ENCODE measurements at places on chromosomes 12 and 14. TPM values are rescaled to one million over a fixed set of nuclear protein-coding genes. Genes with fewer than 3 reads are reported as not detected.

DNA sequence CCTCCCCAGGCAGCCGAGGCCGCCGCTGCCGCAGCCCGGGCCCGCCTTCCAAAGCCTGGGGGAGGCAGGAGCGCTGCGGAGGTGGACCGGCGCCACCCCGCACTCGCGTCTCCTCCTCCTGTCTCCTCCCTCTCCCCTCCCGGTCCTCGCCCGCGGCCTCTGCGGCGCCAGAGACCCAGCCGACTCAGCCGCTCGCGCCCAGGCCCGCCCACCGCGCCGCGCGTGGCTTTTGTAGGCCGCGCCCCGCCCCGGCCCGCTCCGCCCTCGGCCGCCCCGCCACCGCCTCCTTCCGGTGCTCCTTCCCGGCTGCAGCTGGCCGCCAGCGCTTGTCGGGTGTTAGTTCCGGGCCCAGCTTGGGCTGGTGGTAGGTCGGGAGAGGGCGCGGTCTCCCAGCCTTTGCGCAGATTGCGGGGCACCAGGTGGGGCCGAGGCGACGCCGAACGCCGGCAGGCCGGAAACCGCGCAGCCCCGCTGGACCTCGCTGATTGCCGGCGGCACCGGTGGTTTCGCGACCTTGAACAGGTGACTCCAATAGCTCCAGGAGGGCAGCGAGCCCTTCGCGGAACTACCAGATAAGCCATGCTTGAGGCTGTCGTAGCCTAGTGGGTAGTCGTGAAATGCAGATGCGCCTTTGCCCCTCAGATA is at the start of gene CAPRIN2:
TSS of gene CAPRIN2 (minus strand) at position 202 of the 645 bp plus-strand sequence. CDS start 1,431 bp downstream, outside the sequence.
- peak; percentile 90 for DNase-seq
- no peaks in the 10 kb centered on the region for H3K36me3 ChIP-seq
- peak within 1 kb of the TSS; percentile 47 for H3K27ac ChIP-seq
- peak within 1 kb of the TSS; percentile 82 for H3K4me3 ChIP-seq

- no peak overlapping the region for H3K4me3 ChIP-seq
- DNase-seq: no peak
- peaks cover 4% of the 10 kb centered on the region for H3K27me3 ChIP-seq
- no peaks in the 10 kb centered on the region for H3K4me1 ChIP-seq
- no peaks in the 10 kb centered on the region for H3K36me3 ChIP-seq
Measured at GRCh38 chr12:40223646-40224045, 1.2 kb upstream of the LRRK2 start.

DNA sequence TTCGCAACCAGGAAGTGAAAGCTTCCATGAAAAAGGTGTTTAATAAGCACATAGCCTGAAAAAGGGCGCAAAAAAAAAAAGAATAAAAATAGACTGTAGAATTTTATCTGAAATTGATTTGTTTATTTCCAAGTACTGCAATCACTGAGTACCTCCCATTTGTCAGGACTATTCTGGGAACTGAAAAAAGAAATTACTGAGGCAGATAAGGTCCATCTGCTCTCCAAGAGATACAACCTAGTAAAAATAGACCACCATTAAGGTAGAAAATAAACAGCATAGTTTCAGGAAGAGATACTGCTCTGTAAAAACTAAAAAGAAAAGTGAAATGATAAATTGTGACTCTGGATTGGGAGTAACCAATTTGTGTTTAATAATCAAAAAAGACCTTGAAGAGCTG is 24.7 kb downstream of the OR4N2 start:
- H3K27ac ChIP-seq: no peak overlapping the region
- no peaks in the 10 kb centered on the region for H3K4me1 ChIP-seq
- DNase-seq: no peak
- H3K27me3 ChIP-seq: no peaks in the 10 kb centered on the region

GRCh38 chr12:94898388-94898787 is 105.1 kb downstream of the NDUFA12 start:
- no peak overlapping the region for H3K27ac ChIP-seq
- H3K4me3 ChIP-seq: no peak overlapping the region
- H3K4me1 ChIP-seq: no peaks in the 10 kb centered on the region
- no peaks in the 10 kb centered on the region for H3K27me3 ChIP-seq

DNA sequence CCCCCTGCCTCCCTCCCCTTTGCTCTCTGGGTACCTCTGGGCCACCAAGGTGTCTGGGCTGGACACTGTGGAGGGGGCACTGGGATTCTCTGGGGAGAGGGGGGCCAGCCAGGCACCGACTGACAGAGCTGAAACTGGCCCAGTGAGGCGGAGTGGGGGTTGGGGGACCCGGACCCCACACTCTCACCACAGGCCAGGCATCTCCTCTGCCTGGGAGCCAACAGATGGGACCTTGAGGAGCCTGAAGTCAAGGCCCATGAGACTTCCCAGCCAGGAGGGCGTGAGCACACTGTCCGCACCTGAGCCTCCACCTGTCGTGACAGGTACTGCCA is 39.8 kb upstream of the PPP1R13B start:
- H3K27me3 ChIP-seq: no peaks in the 10 kb centered on the region
- H3K36me3 ChIP-seq: no peaks in the 10 kb centered on the region
- no peak overlapping the region for H3K27ac ChIP-seq

The NPAS3 gene
- not detected for total RNA-seq

DNA sequence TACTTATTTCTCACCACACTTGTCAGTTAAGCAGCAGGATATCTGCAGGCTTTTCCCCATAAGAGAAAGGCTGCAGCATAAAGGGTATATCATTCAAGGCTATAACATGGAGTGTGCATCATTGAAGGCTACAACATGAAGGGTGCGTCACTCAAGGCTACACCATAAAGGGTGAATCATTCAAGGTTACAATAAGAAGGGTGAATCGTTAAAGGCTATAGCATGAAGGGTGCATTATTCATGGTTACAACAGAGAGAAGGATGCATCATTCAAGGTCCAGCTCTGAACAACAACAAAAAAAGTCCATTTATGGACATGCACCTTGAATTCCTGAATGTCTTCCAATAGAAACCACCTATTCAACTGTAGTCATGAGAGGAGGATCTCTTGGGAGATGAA is 32.8 kb upstream of the LUM start:
- no peaks in the 10 kb centered on the region for H3K36me3 ChIP-seq
- H3K27me3 ChIP-seq: no peaks in the 10 kb centered on the region
- no peaks in the 10 kb centered on the region for H3K4me1 ChIP-seq
- no peak overlapping the region for H3K4me3 ChIP-seq
- no peak for DNase-seq
- no peak overlapping the region for H3K27ac ChIP-seq

GRCh38 chr14:83779266-83779665 is 1750.7 kb upstream of the FLRT2 start:
- H3K36me3 ChIP-seq: no peaks in the 10 kb centered on the region
- no peak overlapping the region for H3K27ac ChIP-seq
- H3K27me3 ChIP-seq: no peaks in the 10 kb centered on the region

DNA sequence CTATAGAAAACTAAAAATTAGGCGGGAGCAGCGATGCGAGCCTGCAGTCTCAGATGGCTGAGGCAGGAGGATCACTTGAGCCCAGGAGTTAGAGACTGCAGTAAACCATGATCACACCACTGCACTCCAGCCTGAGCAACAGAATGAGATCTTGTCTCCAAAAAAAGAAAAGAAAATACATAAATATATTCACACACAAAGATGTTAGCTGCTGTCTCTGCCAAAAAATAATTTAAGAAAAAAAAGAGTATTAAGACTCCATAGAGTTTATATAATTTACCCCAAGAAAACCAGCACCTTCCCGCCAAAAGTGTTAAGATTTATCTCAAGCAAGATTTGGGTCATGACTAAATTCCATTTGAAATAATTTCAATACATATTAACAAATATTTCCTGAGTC is 102.6 kb downstream of the MED13L start:
- H3K4me3 ChIP-seq: no peak overlapping the region
- H3K27ac ChIP-seq: no peak overlapping the region
- H3K4me1 ChIP-seq: peaks cover 27% of the 10 kb centered on the region
- DNase-seq: no peak
- H3K27me3 ChIP-seq: no peaks in the 10 kb centered on the region

The COL2A1 gene
- total RNA-seq: not detected

DNA sequence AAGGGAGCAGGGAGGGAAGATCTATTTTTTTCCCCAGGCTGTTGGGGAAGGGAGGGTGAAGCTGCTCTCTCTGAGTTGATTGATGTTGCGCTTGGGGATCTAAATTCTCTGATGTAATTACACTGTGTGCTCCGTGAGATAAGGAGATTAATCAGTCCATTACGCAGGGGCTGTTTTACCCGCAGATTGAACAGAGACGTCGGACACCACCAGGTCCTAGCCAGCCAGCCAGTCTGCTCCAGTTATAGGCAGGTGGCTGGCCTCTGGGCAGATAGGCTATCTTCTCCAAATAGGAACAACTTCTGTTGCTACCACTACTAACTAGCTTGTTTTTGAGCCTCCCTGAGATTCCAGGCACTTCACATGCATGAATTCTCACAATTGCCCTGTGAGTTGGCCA is 91.1 kb downstream of the SRRM4 start:
- H3K4me1 ChIP-seq: no peaks in the 10 kb centered on the region
- no peaks in the 10 kb centered on the region for H3K27me3 ChIP-seq
- DNase-seq: no peak

DNA sequence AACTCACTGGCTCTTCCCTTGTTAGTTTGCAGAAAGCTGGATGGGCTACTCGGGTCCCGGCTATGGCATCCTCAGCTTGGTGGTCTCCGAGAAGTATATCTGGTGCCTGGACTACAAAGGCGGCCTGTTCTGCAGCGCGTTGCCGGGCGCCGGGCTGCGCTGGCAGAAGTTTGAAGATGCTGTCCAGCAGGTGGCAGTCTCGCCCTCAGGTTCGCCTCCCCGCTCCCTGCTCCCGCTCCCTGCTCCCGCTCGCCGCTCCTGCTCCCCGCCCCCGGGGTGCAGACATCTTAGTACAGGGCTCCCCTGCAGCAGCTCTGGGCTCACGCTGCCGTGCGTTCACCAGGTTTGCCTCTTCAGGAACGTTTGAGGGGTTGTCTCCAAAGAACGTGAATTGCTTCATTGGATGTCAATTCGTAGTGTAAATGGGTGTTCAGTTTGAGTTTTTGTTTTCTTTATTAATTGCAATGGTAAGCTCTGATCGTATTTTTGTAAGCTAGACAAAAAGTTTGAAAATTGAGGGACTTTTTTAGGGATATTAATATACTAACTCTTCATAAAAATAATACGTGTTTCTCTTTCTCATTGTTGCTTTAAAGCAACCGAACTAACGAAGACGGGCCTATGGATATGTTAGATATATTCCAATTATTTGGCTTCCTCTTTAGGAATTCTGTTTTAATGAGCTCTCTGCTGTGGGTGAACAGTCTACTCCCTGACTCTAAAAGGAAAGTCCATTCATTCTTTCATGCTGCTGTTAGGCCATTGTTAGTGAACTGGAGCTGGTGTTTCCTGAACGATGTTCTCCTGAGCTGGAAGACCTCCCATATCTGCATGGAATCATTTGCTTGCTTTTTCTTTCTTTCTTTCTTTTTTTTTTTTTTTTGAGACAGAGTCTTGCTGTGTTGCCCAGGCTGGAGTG is 71.3 kb downstream of the ANKRD9 start:
- H3K4me3 ChIP-seq: no peak overlapping the region
- no peaks in the 10 kb centered on the region for H3K4me1 ChIP-seq
- H3K27ac ChIP-seq: no peak overlapping the region
- H3K36me3 ChIP-seq: no peaks in the 10 kb centered on the region
- no peaks in the 10 kb centered on the region for H3K27me3 ChIP-seq

The SLC38A4 gene
- not detected for total RNA-seq

The C12orf54 gene
- not detected for total RNA-seq

GRCh38 chr12:76445462-76445861 is 97.2 kb upstream of the BBS10 start:
- no peaks in the 10 kb centered on the region for H3K27me3 ChIP-seq
- H3K36me3 ChIP-seq: peaks cover 5% of the 10 kb centered on the region
- no peak overlapping the region for H3K27ac ChIP-seq
- H3K4me3 ChIP-seq: no peak overlapping the region

- DNase-seq: no peak
- H3K36me3 ChIP-seq: no peaks in the 10 kb centered on the region
- peak overlapping the region; percentile 25 for H3K4me3 ChIP-seq
- peaks cover 7% of the 10 kb centered on the region for H3K4me1 ChIP-seq
- peaks cover 28% of the 10 kb centered on the region for H3K27me3 ChIP-seq
- no peak overlapping the region for H3K27ac ChIP-seq
Measured at GRCh38 chr12:62632411-62632918, 165.8 kb downstream of the MON2 start.

DNA sequence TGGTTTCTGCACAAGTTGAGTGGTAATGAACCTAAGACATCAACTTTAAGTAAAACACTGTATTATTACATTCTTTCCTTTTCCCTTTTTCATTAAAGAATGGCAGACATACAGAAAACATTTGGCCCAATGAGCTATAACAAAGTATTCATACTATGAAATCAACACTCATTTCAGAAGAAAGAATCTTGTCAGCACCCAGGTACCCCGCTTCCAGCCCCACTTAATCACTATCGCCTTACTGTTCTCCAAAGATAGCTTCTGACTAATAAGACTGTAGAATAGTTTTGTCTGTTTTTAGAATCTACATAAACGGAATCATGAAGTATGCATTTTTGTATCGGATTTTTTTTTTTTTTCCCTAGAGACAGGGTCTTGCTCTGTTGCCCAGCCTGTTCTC is 9.5 kb downstream of the CNTN1 start:
- no peaks in the 10 kb centered on the region for H3K27me3 ChIP-seq
- no peaks in the 10 kb centered on the region for H3K4me1 ChIP-seq
- DNase-seq: no peak
- H3K27ac ChIP-seq: no peak overlapping the region
- no peaks in the 10 kb centered on the region for H3K36me3 ChIP-seq
